ENCODE measurements at places on chromosomes 6 and 20. TPM values are rescaled to one million over a fixed set of nuclear protein-coding genes. Genes with fewer than 3 reads are reported as not detected.

- DNase-seq = no peak
These were observed 58.4 kb downstream of the PHF20 start for GRCh38 chr20:35830264-35830663.

GRCh38 chr6:89297695-89298351, 17.3 kb downstream of the GABRR2 start:
- peak; percentile 88 for DNase-seq

Gene MUC21
- not detected for total RNA-seq

Gene SLC16A10
- 81.5 TPM for total RNA-seq

Gene PTGIS
- total RNA-seq = 10.4 TPM

DNA sequence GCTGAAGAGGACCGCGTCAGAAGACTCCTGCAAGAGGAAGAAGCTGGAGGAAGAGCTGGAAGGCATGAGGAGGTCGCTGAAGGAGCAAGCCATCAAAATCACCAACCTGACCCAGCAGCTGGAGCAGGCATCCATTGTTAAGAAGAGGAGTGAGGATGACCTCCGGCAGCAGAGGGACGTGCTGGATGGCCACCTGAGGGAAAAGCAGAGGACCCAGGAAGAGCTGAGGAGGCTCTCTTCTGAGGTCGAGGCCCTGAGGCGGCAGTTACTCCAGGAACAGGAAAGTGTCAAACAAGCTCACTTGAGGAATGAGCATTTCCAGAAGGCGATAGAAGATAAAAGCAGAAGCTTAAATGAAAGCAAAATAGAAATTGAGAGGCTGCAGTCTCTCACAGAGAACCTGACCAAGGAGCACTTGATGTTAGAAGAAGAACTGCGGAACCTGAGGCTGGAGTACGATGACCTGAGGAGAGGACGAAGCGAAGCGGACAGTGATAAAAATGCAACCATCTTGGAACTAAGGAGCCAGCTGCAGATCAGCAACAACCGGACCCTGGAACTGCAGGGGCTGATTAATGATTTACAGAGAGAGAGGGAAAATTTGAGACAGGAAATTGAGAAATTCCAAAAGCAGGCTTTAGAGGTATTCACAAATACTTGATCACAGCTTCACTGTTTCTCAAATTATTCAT, 8.9 kb upstream of the SNRNP48 start:
- no peak for DNase-seq

- DNase-seq = no peak
These were observed 42.4 kb upstream of the EYA4 start for GRCh38 chr6:133198725-133199124.

GRCh38 chr20:45269056-45269455, 14.7 kb upstream of the SLPI start:
- no peak for DNase-seq

Gene SNAP25
- total RNA-seq = 0.23 TPM

Gene HLA-DOA
- 1.0 TPM for total RNA-seq

GRCh38 chr6:13467216-13467600, 20.2 kb downstream of the GFOD1 start:
- DNase-seq = no peak

GRCh38 chr6:83615025-83615999, 93.6 kb downstream of the SNAP91 start:
- DNase-seq = no peak

DNA sequence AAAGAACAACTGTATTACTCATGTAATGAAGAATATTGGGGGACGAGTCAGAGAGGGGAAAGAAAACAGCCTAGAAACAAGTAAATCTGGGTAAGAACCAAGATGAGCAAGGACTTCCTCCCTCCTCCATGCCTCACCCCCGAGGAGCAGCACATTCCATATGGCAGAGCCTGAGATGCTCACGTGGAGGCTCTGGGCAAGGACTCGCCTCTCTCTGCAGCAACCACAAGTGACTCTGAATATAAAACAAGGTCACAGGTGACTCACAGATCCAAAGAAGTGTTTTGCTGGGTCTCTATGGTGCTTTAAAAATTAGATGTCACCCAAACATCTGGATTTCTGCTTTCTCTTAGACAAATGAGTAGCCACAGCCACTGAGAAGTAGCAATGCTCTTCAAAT, 453.0 kb upstream of the SULF2 start:
- no peak for DNase-seq

GRCh38 chr20:41524980-41525613, 93.1 kb downstream of the CHD6 start:
- DNase-seq = peak; percentile 27

Gene HDAC2
- total RNA-seq = 28.8 TPM

Gene ABHD16B
- total RNA-seq = not detected

GRCh38 chr6:46054516-46054915, 38.9 kb upstream of the CLIC5 start:
- no peak for DNase-seq

Gene MRAP2
- not detected for total RNA-seq

Gene UST
- 2.6 TPM for total RNA-seq

- DNase-seq = peak; percentile 67
These were observed 24.7 kb downstream of the TBC1D7 start for GRCh38 chr6:13303668-13304017.

DNA sequence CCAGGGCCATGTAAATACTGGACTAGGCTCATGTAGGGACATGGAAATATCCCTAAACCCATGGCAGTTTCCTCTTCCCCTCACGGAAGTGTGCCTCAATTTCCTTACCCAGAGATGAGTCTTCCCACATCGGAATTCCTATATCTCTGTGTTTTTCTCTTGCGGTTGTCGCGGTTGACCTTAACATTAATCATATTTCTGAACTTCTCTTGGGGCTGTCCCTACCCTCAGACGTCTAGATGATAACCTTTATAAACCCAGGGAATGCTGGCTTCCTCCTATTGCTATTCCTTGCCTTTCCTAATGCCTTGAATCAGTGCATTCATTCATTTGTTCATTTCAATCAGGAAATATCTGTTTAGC, 160.1 kb downstream of the SASH1 start:
- no peak for DNase-seq

GRCh38 chr6:112501705-112502104, 154.6 kb downstream of the RFPL4B start:
- no peak for DNase-seq

- DNase-seq = no peak
These were observed 860.2 kb upstream of the MAP3K7 start for GRCh38 chr6:91447081-91447480.

Measured in gastrocnemius medialis (tissue), 4 donors.